Occipital lobe (tissue), 3 donors: ENCODE measurements at places on chromosomes 1 and 21. TPM values are rescaled to one million over a fixed set of nuclear protein-coding genes. Genes with fewer than 3 reads are reported as not detected.

DNA sequence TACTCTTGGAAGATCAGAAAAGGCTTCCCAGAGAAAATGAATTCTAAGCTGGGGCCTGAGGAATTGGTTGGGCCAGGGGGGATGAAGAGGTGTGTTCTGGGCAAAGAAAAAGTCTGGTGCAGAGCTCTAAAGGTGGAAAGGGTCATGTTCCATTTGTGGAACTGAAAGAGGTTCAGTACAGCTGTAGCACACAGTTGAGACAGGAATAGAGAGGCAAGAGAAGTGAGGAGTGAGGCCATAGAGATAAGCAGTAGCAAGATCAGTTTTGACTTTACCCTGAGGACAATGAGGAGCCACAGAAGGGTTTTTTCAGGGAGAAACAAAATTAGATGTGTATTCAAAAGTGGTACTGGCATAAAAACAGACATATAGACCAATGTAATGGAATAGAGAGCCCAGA lies 30.3 kb upstream of the MUTYH start:
- DNase-seq: no peak

GRCh38 chr1:172109359-172109758 lies 268.1 kb downstream of the DNM3 start:
- no peak for DNase-seq

GRCh38 chr1:228500143-228500734 lies 13.1 kb downstream of the RNF187 start:
- no peak for DNase-seq

Gene FCAMR
- not detected for total RNA-seq

Gene VSIG8
- total RNA-seq: not detected

Gene DENND2D
- total RNA-seq: 0.94 TPM

Gene TMEM54
- total RNA-seq: 5.3 TPM

Gene CD1E
- not detected for total RNA-seq

Gene KLHDC7A
- total RNA-seq: 0.16 TPM
